DMS79 (cell line): ENCODE measurements at places on chromosomes 2 and 18.

GRCh38 chr2:120257522-120257921 is 4.9 kb downstream of the RALB start:
- DNase-seq, result no peak

DNA sequence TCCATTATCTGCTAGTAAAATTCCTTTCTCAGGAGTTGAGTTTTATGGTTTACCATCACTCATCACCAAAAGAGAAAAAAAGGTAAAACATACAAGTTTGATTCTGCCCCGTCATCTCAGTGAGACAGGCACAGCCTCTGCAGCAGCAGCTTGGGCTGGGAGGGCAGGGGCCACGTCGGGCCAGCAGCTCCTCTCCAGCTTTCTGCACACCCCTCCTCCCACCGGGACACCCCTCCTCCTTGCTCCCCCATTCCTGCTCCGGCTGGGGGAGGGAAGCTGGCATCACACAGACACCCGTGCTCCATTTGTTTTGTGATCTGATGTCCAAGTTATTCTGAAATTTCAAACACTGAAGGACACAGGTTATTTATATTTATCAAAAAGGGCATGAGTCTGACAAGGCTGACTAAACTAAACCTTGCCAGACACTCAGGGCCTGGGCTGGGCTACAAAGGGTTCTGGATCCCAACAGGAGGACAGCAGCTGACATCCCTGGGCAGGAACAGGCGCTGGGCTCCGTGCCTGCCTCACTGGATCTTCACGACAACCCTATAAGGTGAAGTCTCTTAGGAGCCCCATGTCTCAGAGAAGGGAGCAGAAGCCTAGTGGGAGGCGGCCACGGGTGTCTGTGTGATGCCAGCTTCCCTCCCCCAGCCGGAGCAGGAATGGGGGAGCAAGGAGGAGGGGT is 71.4 kb downstream of the HDAC4 start:
- DNase-seq, result no peak

DNA sequence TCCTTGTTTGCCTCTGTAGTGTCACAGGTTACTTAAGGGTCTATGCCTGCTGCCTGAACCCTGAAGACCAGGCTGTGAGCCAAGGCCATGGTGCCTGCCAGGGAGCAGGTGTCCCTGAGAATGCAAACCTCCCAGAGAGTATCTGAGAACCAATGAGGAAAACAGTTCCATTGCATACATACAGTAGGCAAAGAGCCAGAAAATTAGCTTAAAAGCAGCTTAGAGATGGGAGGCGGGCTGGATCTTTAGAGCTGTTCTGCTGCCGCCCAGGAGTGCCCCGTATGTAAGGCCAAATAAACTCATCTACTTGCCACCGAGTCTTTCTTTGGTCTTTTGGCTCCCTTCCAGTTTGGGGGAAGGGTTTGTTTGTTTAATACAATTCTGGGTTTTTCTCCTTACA is 327.9 kb downstream of the CLIP4 start:
- DNase-seq, result peak; percentile 97

DNA sequence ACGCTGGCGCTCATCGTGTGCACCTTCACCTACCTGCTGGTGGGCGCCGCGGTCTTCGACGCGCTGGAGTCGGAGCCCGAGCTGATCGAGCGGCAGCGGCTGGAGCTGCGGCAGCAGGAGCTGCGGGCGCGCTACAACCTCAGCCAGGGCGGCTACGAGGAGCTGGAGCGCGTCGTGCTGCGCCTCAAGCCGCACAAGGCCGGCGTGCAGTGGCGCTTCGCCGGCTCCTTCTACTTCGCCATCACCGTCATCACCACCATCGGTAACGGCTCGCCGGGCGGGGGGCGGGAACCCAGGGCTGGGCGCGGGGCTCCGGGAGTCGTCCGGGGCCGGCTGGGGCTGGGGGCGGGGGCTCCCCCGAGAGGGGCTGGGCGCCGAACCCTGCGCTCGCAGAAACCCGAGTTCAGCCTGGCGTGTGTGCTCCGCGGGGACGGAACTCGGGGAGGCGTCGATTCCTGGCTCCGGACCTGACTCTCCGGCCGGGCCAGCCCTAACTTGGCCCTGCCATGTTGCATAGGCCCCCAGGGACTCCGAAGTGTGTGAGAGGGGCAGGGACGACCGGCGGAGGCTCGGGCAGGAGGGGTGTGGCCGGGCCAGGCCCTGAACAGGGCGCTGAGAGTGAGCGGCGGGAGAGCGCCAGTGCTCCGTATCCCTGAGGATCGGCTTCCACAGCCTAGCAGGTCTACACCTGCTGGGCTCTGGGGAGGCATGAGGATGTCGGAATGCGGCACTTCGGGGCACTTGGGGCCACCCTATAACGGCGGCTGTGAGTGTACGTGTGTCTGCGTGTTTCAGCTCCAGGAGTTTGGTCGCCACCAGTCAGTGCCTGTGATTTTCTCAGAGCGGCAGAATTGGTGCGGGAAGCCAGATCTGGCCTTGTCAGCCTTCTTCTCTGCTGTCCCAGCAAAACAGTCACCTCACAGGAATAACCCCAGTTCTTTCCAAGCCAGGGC is 651 bp downstream of the KCNK3 start:
- DNase-seq, result peak; percentile 25
